ENCODE measurements at places on chromosomes 6 and 20. TPM values are rescaled to one million over a fixed set of nuclear protein-coding genes. Genes with fewer than 3 reads are reported as not detected.

The TBCC gene
- 35.5 TPM for total RNA-seq

The LY6G6D gene
- total RNA-seq, result not detected

The RBM12 gene
- total RNA-seq, result 114 TPM

The TMEM170B gene
- total RNA-seq, result 1.3 TPM

The TSBP1 gene
- not detected for total RNA-seq

The FAM162B gene
- not detected for total RNA-seq

The SMLR1 gene
- total RNA-seq, result not detected

The METTL24 gene
- not detected for total RNA-seq

The IMPG1 gene
- total RNA-seq, result not detected

The CAGE1 gene
- not detected for total RNA-seq

The MBOAT1 gene
- 18.6 TPM for total RNA-seq

The APOM gene
- 3.8 TPM for total RNA-seq

The ANKEF1 gene
- 6.9 TPM for total RNA-seq

The EPPIN gene
- not detected for total RNA-seq

The RUNX2 gene
- total RNA-seq, result 3.8 TPM

The CRISP1 gene
- total RNA-seq, result not detected

The VSX1 gene
- total RNA-seq, result not detected

All from activated naive CD4-positive, alpha-beta T cell treated with anti-CD3 and anti-CD28 coated beads, Interleukin-2, amount 10 ng/mL, durations not matched to agents 5 hours and 36 hours (primary cell).